Caki2 (cell line): ENCODE measurements at places on chromosomes 5 and 9.

DNA sequence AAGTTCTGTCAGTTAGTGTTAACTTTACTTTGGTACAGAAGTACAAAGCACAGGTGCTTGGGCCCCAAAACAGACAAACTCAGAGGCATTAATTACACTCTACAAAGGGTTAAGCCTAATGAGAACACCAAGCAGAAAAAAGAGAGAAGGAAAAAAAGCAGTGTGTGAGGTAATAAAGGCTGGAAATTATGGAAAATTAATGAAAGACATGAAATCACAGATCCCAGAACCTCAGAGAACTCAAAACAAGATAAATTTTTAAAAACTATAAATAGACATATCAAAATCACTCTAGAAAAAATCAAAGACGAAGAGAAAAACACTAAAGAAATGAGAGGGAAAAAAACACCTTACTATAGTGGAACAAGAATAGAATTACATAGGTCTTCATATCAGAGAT, 354.2 kb upstream of the ADAMTS16 start:
- no peak for DNase-seq

DNA sequence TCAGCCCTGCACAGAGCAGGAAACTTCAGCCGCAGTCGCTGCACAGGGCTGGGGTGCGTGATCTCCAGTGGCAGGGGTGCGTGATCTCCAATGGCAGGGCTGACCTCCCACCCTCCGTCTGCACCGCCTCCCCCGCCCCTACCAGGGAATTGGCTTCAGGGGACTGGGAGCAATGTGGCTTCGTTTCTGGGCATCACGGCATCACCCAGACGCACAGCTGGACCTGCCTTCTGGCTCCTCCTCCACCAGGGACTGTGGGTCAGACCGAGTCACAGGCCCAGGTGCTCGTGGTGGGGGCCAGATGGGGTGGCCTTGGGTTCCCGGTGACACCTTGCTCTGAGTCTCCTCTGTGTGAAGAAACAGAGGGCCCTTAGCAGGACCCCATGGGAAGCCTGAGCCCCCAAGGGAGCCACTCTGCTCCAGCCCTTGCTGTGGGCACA, 51.1 kb downstream of the AHRR start:
- no peak for DNase-seq

DNA sequence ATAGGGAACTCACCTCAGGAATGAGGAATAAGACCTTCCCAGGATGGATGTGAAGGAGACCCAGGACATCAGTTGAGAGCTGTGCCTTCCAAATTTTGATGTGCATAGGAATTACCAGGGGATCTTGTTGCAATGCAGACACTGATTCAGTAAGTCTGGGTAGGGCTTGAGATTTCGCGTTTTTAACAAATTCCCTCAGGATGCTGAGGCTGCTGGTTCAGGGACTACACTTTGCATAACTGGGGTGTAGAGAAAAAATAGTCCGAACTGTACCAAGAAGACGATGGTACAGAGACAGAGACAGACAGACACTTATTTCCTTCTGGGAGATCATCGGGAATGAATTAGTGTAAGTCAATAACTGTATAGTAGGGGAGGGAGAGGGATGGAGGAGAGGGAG, 82.3 kb upstream of the FREM1 start:
- no peak for DNase-seq

GRCh38 chr5:147750065-147750464, 32.5 kb downstream of the JAKMIP2 start:
- no peak for DNase-seq

GRCh38 chr5:53237876-53238275, 128.3 kb upstream of the MOCS2 start:
- DNase-seq = no peak

DNA sequence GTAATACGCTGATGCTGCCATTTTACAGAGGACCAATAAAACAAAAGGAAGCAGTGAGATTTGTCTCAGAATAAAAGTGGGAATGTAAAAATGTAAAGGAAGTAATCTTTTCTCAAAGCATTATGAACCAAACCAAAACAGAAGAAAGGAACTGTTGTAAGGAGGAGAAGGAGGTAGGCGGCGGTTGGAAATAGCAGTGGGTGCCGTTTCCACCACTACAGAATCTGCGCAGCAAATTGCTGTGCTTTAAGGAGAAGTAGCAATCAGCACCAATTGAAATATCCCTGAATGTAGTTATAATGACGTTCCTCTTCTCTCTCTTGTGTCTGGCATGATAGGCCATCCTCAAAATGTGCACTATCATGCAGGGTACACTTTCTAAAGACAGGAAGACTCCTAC, 455.1 kb upstream of the TLE4 start:
- no peak for DNase-seq

DNA sequence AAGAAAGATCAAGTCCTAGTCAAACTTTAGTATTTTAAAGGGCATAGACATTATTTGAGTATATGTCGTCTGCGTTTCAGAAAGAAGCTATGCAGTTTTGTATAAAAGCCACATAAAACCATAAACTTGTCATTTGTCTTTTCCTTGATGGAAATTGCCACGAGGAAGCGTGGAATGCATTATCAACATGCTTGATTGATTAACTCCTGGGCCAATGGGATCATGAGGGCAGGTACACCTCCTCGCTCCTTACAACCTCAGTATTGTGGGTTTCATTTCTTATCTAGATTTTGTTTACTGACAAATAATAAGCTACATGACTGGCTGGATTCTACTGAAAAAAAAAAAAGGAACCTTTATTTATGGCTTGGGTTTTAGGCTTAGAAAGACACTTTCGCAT, 122.5 kb upstream of the RFX3 start:
- no peak for DNase-seq

DNA sequence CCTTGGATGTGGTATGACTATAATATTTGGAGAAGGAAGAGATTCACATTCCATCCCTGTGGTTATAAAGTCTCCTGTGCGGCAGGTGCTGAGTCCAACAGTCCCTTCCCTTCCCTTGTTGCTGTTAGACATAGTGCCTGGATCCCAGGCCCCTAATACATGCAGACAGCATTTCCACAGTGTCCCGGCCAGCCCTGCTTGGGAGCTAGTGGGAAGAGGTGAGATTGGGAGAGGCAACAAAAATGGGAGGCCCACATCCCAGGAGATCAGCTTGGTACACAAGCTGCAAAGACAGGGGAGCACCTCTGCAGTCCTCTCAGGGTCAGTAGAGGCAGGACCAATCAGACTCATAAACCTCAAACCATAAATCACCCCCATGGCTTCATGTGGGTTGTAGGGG, 3.3 kb upstream of the NEURL1B start:
- DNase-seq = no peak

DNA sequence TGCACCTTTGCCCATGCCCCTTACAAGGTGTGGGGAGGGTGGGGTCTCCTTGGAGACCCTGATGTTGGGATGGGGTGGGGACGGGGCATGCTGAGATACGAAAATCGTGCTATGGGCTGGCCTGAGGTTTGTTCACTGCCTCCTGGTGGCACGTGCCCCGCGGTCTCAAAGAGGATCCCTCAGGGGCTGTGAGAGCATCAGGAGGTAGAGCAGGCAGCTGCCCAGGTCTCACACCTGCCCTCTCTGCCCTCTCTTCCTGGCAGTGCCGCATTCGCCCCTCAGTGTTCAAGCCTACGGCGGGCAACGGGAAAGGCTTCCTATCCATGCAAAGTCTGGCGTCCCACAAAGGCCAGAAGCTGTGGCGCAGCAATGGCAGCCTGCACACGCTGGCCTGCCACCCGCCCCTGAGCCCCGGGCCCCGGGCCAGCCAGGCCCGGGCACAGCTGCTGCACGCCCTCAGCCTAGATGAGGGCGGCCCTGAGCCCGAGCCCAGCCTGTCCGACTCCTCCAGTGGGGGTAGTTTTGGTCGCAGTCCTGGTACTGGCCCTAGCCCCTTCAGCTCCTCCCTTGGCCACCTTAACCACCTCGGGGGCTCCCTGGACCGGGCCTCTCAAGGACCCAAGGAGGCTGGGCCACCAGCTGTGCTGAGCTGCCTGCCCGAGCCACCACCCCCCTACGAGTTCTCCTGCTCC, 6.7 kb downstream of the N4BP3 start:
- DNase-seq = no peak

- no peak for DNase-seq
These were observed 647 bp downstream of the PDE8B start for GRCh38 chr5:77210964-77211690.

GRCh38 chr9:8877753-8878494, 1078.3 kb upstream of the DMAC1 start:
- DNase-seq = no peak

GRCh38 chr9:111131211-111131610, 92.9 kb upstream of the LPAR1 start:
- no peak for DNase-seq

- DNase-seq = peak; percentile 38
These were observed 110.5 kb upstream of the CDKN2B start for GRCh38 chr9:22119522-22120158.

DNA sequence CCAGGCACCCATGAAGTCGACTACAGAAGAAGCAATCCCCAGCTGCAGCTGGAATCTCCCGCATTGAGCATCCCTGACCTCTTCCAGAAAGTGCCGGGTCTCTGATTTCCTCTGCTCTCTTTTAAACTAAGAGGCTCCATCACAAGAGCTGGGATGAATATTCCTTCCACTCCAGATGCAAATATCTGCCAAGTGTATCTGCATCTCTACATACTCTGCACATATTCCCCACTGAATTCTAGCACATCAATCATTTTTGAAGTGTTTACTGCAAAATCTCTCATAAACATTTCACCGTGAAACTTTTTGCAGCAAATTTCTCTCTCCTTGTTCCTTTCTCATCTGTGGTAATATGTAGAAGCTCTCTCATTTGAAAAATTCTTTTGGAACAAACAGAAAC, 161.5 kb downstream of the GABRB2 start:
- DNase-seq = no peak

GRCh38 chr5:115098041-115098702, 71.5 kb downstream of the TRIM36 start:
- DNase-seq = peak; percentile 33

DNA sequence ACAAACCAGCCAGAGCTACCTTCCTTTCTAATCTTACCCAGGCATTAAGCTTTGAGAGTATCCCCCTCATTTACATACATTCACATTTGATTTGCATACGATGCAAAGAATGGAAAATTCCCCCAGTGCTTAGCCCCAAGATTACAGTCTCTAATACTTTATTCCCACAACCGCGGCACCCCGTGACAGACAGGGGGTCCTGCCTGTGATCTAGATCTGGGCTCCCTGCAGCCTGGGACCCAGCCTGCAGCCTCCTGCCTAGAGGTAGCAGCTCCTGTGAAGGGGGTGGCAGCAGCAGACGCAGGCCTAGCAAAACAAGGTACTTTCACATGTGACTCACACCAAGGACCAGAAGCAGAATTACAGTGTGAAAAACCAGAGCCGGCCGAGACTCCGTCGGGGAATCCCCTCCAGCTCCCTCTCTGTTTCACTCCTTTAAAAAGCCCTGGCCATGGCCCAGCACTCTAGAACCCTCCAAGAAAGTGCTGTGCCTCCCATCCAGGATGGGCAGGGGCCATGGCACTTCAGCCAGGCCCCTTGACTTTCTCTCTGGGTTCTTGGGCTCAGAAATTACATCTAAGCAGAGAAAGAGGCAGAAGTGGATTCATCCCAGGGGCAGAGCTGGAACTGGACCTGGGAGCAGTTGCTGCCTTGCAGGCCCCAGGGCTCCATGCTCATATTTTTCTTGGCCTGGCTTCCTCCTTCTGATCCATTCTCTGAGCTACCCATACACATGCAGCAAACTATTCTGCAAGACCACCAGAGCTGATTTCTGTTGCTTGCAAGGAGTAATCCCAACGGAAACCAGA, 14.0 kb upstream of the TCF7 start:
- peak; percentile 55 for DNase-seq

GRCh38 chr5:30069441-30070263, 1123.8 kb upstream of the CDH6 start:
- DNase-seq = no peak

GRCh38 chr9:98602839-98603500, 105.8 kb downstream of the GABBR2 start:
- no peak for DNase-seq

DNA sequence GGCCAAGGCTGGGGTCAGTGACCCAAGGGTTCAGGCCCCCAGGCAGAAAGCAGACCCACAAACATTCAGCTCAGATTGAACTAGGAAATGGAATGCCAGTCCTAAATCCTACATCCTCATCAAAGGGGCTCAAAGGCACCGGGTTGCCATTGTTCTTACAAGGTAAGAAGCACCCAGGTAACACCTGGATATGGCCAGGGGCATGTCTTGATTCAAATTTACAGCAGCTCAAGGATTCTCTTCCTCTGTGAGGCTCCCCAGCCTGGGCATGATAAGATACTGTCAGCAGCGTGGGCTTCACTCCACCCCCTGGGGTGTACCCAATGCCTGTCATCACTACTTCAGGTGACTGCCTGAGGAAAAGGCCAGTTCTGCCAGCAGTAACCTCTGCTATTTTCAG, 92.1 kb upstream of the FSTL4 start:
- no peak for DNase-seq

DNA sequence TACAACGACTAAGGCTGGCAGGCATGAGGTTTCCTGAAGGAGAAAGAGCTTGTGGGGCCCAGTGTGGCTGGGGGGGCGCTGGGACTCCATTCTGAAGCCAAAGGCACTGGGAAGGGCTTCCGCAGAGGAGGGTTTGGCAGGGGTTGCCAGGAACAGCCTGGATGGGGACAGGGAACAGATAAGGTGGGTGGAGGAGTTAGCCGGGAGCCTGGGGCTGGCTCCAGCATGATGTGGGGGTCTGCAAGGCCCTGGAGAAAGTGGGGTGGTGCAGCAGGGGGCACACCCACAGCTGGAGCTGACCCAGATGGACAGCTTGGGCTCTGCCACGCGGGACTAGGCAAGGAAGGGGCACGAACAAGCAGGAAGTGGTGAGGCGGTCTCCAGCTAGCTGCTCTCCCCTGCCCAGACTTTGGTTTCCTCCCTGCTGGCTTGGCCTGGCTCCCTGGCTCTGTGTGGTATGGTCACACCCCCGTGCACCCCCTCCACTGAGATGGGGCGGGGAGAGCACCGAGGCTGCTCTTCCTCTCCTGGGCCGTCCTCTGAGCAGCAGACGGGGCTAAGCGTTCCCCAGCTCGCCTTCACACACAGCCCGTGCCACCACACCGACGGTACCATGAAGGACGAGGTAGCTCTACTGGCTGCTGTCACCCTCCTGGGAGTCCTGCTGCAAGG, at the start of gene LTC4S:
LTC4S (plus strand) TSS at position 519 of the 672 bp plus-strand sequence; CDS start at position 614, 95 bp downstream.
- no peak for DNase-seq

DNA sequence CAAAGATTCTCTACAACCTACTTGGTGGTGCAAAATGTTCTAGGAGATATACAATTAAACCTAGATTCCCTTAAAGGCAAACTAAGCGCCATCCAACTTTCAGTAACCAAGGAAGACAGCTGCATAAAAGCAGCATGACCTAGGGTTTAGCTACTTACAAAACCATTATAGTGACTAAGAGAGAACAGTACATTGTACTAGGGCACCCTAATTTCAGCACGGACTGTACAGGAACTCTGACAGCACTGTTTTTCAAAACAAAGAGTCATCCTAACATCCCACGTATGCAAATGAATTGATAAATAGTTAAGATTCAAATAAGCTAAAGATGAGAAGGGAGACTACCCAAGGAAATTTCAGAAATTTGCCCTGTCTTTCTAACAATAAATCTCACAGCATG, 30.0 kb downstream of the STRBP start:
- no peak for DNase-seq

GRCh38 chr5:77087484-77088261, 588 bp upstream of the ZBED3 start:
- DNase-seq = no peak
